Effector CD4-positive, alpha-beta T cell (primary cell): ENCODE measurements at places on chromosomes 16 and 17.

DNA sequence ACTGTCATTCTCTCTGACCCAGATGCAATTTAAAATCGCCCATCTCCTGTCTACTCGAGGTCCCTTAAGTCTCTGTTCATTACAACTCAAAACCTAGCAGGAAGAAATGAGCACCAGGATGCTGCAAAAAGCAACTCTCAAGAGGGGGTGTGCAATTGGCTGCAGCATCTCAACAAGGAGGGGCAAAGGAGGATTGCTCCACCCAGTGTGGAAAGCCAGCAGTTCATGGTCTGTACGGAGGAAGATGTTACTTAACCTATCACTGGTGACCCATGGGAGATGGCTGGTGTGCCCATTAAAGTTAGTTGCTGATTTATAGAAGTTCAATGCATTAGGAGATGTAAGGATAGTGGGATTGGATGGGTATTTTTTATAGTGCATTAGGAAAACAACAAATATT lies 147.4 kb downstream of the CDK5R1 start:
- no peak for DNase-seq

GRCh38 chr17:27552276-27552732 lies 78.7 kb upstream of the LGALS9 start:
- DNase-seq: no peak

- DNase-seq: no peak
Observed at GRCh38 chr17:19461681-19462080, 50.6 kb downstream of the RNF112 start.

GRCh38 chr17:45229681-45230409 lies 8.2 kb downstream of the FMNL1 start:
- DNase-seq: no peak

- no peak for DNase-seq
Observed at GRCh38 chr17:17075125-17075781, 33.0 kb downstream of the MPRIP start.

GRCh38 chr16:17283016-17283415 lies 187.7 kb downstream of the XYLT1 start:
- DNase-seq: no peak

DNA sequence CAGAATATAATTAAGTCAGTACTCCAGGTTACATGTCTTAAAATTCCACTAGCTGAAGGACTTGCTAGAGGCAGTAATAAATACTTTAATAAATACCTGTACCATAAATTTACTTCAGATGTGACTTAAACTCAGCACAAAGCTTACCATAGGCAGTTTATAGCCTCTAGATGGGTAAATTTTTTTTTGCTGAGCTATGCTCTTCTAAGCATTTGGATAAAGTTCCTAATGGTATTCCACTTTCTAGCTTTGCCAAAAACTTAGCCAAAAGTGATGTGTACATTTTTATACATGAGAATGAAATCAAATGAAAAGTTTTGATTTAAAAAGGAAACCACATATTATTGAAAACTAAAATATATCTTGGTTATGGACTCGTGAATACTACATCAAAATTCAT lies 63.7 kb upstream of the DHX40 start:
- DNase-seq: no peak

DNA sequence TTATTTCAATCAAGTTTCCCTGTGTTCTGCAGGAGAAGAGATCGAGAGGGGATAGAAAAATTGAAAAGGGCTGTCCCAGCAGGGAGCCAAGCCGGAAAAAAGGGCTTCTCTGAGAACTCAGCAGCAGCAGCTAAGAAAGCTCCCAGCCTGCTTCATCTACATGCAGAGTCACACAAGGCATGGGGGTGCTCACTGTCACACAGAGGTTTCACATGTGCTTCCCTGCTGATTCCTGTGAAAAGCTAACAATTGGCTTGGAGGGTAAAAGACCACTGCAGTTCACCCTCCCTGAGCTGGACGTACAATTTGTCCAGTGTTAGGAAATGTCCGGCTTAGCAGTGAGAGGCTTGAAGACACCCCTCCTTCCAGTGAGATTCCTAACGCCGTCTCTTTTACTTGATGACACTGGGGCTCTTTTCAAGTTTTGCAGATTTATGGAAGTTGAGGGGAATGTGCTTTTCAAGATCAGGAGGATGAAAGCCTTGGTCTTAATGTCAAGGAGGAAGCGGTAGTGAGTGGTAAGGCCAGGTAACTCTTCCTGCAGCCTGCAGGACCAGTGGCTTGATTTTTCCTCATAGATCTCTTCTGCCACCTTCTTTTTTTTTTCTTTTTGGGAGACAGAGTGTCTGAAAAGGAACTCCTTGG lies 85.6 kb downstream of the WNT3 start:
- DNase-seq: no peak

DNA sequence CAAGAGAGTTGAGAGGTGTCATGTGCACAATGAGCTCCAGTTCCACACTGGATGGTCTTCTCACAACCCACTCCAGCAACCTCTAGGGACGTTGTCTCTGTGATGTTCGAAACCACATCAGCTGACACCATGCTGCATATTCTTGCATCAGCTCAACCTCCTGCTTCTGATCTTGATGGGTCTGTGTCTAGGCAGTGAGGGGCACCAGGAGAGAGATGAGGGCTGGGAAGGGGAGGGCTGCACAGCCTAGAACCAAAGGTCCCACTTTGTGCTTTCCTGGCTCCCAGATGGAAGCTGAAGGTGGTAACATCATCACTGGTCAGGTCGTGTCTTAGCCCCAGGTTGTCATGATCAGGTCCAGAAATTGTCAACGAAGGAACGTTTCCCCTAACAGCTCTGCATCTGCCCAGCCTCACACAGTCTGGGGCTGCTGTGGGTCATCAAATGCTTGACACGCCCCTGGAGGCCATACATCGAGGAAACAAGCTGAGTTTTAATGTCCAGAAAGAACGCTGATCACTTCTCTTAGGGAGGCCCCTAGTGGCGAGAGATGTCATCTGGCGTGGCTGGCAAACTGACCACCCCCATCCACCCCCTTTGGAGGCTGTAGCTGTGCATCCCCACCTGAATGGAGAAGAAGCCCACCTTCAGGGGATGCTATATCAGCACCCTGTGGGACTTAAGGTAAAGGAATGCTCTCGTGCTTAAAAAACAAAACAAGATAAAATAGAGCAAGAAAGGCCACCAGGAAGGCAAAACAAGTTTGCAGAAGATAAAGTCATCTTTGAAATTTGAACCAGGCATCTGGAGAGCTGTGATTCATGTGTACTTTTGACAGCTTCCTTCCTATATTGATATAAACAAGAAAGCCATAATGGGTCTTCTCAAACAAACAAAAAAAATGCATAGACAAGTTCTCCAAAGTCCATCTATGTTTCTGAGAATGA lies 58.3 kb downstream of the WIPI1 start:
- DNase-seq: no peak

- DNase-seq: no peak
Observed at GRCh38 chr17:13636951-13637350, 35.2 kb upstream of the HS3ST3A1 start.

DNA sequence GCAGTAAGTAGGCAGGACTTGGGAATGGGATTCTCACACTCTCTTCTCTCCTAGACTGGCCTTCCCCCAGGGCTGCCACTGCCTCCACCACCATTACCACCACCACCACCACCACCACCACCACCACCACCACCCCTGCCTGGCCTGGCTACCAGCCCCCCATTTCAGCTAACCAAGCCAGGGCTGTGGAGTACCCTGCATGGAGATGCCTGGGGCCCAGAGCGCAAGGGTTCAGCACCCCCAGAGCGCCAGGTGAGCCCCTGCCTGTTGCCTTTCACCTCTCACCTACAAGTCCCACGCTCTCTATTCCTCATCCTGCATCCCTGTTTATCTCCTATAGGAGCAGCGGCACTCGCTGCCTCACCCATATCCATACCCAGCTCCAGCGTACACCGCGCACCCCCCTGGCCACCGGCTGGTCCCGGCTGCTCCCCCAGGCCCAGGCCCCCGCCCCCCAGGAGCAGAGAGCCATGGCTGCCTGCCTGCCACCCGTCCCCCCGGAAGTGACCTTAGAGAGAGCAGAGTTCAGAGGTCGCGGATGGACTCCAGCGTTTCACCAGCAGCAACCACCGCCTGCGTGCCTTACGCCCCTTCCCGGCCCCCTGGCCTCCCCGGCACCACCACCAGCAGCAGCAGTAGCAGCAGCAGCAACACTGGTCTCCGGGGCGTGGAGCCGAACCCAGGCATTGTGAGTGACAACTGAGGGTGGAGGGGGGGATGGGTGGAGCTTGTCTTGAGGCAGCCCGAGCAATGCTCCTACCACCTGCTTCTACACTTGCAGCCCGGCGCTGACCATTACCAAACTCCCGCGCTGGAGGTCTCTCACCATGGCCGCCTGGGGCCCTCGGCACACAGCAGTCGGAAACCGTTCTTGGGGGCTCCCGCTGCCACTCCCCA lies 7.9 kb upstream of the TMEM88 start:
- DNase-seq: no peak

DNA sequence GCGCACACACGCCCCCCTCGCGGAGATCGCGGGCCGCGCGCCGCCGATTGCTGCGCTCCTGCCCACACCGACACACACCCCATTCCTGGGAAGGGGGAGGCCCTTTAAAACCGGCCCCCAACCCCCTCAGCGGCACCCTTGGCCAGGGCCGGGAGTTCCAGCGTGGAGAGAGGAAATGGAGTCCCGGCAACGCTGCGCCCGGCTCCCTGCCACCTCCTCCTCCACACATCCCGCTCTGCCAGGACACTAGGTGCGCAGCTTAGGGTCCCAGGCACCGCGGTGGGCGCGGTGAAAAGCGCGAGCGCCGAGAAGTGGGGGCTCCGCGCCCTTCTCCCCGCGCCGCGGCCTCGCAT lies 397 bp downstream of the CDC42EP4 start:
- no peak for DNase-seq

DNA sequence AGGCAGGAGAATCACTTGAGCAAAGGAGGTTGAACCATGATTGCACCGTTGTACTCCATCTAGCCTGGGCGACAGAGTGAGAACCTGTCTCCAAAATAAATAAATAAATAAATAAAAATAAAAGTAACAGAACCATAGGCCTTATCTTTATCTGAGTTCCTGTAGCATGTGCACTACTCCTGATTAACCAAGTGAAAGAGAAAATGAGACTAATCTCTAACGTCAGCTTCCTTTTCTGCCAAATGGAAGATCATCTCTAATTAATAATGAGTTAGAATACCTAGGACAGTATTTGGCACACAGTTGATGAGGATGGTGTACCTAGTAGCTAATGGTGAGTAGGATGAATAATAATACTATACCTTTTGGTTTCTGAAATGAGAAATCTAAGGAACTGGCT lies 520.4 kb downstream of the WWOX start:
- no peak for DNase-seq

DNA sequence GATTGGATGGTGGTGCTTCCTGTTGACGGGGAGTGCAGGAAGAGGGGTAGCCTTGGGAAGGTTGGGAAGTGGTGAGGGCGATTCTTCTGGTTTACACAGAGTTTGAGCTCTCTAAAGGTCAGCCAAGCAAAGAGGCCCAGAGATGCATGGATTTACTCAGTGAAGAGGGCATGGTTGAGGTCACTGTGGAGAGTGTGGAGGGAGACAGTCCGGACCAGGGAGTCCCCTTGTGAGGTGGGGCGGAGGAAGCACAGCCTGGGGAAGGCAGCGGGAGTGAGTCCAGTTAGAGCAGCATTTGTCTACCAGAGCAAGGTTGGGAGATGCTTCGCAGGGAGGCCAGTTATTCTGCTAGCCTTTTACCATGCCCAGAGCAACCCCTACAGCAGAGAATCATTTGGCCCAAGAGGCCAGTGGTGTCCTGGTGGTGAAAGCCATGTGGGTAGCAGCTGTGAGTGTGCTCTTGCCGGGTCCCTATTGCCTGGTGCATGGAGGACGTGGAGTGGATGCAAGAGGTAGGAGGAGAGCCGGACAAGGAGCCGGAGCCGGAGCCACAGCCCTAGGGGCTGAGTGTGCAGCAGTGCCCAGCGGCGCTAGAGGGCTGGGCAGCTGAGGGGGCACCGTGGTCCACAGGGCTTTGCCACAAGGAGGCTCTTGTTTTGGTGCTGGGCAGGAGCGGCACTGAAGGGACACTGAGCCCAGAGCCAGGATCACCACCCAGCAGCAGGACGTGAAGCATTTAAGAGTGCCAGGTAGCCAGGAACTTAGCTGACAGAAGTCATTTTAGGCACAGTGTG lies 27.7 kb downstream of the PRMT7 start:
- no peak for DNase-seq

- no peak for DNase-seq
Observed at GRCh38 chr17:29789196-29790170, 140.5 kb downstream of the SSH2 start.

GRCh38 chr16:77591347-77591746 lies 131.0 kb upstream of the NUDT7 start:
- no peak for DNase-seq

GRCh38 chr16:59634004-59634579 lies 900.0 kb upstream of the GOT2 start:
- DNase-seq: no peak

GRCh38 chr17:14112407-14112806 lies 43.1 kb downstream of the COX10 start:
- no peak for DNase-seq

GRCh38 chr17:6701719-6702118 lies 11.4 kb downstream of the SLC13A5 start:
- DNase-seq: no peak

- no peak for DNase-seq
Observed at GRCh38 chr16:85257483-85257882, 145.2 kb upstream of the CIBAR2 start.

GRCh38 chr17:67562005-67562404 lies 155.7 kb upstream of the NOL11 start:
- no peak for DNase-seq

DNA sequence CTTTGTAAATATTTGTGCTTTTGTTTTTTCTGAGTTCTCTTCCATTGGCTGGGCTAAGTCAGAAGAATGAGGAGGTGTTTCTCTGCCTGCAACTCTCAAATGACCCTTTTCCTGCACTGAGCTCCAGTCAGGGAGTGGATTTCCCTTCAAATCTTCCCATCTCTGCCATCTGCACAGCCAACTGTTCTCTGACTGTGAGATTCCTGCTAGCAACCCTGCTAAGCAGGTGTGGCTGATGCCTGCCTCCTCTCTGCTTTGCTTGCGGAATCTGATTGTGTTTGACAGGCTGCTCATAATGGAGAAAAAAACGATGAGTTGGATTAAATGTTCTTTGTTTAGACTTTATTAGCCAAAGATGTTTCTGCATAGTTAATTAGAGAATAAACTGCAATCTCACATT lies 519.8 kb downstream of the TMEM114 start:
- no peak for DNase-seq

DNA sequence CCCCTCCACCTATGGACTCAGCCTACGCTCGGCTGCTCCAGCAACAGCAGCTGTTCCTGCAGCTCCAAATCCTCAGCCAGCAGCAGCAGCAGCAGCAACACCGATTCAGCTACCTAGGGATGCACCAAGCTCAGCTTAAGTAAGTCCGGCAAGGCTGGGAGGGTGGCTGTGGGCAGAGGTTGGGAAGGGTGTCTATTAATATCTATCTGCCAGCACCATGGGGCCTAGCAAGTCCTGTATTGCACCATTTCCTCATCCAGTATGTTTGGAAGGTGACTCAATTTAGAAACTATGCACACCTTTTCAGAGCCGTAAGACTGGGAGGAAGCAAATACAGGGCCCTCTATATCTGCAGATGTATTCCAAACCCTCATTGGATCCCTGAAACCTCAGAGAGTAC lies 45.0 kb upstream of the ARHGAP44 start:
- no peak for DNase-seq
